ENCODE measurements at places on chromosomes 5 and 9.

DNA sequence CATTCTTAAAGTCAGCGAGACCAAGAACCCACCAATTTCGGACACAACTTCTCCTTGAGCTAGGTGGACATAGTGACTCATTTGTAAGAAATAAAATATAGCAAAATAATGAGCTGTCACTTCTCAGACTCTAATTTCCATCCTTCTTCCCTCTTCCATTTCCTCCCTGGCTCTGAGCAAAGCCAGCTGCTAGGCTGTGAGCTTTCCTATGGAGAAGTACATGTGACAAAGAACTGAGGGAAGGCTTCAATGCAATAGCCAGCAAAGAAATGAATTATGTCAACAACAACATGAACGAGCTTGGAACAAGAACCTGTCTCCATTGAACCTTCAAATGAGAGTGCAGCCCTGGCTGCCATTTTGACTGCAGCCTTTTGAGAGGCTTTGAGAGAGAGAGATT is 25.9 kb upstream of the SELENOP start:
- no peak for DNase-seq

DNA sequence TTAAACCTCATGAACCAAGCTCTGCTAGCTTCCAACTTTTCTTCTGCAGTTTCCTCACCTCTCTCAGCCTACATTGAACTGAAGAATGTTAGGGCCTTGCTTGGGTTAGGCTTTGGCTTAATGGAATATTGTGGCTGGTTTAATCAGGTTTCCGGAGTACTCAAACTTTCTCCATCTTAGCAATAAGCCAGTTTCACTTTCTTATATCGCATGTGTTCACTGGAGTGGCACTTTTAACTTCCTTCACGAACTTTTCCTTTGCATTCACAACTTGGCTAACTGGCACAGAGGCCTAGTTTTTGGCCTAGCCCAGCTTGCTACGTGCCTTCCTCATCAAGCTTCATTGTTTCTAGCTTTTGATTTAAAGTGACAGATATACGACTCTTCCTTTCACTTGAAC is 81.0 kb upstream of the MAST4 start:
- no peak for DNase-seq

- no peak for DNase-seq
Observed at GRCh38 chr9:115398313-115398650, 280.3 kb upstream of the TNC start.

DNA sequence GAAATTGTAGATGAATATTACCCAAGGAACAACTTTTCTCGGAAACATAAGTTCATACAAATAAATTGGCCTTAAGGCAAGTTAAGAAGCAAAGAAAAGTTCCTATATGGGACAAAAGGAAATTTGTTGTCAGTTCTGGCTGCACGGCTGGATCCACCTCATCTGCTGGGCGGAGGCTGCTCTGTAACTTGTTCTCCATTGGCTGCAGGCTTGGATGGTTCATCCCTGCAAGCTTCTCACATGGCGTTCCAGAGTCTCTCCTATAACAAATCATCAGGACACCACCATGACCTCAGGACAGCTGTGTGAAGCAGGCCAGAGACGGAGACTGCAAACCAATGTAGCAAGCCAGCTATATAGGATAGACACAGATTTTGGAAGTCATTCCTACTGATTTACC is 81.4 kb upstream of the DAB2 start:
- DNase-seq: no peak

GRCh38 chr5:135991429-135991828 is 36.6 kb upstream of the LECT2 start:
- DNase-seq: no peak

GRCh38 chr9:109238655-109239054 is 71.6 kb upstream of the FRRS1L start:
- no peak for DNase-seq
